ENCODE measurements at places on chromosomes 16 and 17.

DNA sequence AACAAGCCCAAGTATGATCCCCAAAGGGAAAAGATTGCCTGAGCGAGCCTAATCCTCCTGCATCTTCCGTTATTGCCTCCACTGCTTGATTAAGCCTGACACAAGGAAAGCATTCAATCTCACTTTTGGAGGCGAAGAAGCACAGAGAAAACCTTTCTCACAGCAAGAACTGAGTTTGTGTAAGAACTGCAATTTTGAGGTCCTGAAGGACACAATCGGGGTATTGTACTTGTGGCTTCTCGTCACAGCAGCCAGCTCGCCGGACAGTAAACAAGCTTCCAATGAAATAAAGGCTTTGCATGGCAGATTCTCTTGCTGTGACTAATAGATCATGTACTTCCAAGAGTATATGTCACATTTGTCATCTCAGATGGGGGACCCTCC, 18.7 kb upstream of the FOXF1 start:
- no peak for DNase-seq

DNA sequence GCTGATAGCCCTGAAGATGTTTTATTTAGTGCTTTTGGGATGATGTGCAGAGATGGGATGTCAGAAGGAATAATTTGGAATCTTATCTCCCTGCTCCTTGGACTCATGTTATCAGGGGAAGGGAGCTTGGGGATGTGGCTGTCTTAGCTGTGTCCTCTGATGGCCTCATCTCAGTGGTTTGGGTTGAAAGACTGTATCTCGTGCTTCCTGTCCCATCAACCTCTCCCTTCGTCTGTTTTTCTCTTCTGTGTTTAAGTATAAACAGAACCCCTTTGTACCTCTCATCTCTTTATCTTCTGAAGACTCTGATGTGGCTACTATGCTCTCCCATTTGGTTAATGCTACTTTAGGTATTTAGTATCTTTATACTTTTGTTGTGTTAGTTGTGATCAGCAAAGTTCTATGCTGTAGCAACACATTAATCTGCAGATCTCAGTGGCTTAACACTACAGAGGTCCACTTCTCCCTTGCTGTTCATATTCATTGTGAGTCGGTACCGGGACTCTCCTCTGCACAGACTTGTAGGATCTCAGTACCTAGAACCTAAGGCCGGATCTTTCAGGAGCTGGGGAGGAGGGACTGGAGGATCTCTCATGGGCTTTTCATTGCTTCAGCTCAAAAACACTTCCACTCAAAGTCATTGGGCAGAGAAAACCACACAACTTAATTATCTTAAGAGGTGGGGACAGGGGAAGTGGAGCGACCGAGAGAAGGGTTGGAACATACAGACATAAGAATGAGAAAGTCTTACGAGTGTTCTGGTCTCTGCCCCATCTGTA, 28.8 kb downstream of the PRKCA start:
- no peak for DNase-seq

DNA sequence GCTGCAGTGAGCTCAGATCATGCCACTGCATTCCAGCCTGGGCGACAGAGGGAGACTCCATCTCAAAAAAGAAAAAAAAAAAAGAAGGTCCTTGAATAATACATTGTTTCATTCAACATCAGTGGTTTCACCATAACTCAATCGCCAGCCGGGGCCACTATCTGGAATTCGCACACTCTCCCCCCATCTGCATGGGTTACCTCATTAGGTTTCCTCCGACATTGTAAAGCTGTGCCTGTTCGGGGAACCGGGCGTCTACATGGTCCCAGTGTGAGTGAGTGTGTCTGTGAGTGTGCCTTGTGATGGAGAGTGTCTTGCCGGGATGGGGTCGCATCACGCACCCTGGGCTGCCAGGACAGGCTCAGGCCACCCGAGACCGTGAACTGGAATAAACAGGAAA, 16.6 kb upstream of the RBBP6 start:
- no peak for DNase-seq

GRCh38 chr17:44086364-44087311, 16.1 kb downstream of the G6PC3 start:
- peak; percentile 97 for DNase-seq

GRCh38 chr16:88907768-88908167, 41.3 kb upstream of the PABPN1L start:
- DNase-seq, result no peak

- DNase-seq, result no peak
Measured at GRCh38 chr16:10978871-10979446, 34.6 kb downstream of the CLEC16A start.

DNA sequence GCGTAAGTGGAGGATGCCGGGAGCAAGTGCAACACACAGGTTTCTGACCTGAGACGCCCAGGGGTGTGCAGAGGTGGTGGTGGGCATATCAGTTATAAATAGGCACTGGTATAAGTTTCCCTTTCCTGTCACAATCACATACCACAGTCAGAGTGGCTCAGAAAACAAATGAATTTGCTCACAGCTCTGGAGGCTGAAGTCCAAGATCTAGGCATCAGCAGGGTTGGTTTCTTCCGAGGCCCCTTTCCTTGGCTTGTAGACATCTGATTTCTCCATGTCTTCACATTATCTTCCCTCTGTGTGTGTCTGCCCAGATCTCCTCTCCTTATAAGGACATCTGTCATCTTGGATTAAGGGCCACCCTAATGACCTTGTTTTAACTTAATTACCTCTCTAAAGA, 250.5 kb upstream of the TNRC6C start:
- DNase-seq, result no peak

DNA sequence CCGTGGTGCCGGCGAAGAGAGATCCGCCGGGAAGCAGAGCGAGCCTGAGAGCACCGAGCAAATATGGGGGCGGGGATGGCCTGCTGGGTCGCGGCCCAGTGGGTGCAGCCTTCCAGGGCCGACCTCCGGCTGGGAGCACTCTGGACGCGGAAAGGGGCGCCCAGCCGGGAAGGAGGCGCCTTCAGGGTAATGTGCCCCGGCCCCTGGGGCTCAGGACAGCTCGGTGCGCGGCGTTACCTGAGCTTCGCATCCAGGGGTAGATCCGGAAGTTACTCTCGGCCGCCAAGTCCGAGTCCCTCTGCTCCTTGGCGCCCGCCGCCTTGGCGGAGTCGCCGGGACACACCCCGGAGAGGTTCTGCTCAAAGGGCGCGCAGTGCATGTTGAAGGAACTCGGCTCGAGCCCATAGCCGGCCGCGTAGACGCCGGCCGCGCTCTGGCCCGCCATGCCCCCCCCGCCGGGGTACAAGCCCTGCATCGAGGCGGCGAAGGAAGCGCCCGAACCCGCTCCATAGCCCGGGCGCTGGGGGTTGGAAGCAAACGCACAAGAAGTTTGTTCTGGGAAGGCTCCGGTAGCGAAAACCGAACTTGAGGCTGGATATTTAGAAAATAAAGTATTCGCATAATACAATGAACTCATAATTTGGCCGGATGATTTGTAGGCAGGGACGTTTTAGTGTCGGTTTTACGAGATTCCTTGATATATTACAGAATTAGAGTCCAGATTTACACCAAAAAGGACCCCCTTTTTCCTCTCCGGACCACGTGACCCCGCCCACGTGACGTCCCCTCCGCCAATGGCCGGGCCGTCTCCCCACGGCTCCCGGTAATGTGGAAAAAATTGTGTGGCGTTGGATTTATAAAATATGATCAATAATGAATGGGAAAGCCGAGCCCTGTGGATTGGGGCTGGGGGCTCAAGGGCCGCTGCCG, at the start of gene HOXB7:
TSS of gene HOXB7 (minus strand) at position 736 of the 930 bp plus-strand sequence. CDS start at position 637, 99 bp downstream.
- DNase-seq, result peak; percentile 68

GRCh38 chr17:47969930-47970724, 786 bp upstream of the CDK5RAP3 start:
- no peak for DNase-seq

DNA sequence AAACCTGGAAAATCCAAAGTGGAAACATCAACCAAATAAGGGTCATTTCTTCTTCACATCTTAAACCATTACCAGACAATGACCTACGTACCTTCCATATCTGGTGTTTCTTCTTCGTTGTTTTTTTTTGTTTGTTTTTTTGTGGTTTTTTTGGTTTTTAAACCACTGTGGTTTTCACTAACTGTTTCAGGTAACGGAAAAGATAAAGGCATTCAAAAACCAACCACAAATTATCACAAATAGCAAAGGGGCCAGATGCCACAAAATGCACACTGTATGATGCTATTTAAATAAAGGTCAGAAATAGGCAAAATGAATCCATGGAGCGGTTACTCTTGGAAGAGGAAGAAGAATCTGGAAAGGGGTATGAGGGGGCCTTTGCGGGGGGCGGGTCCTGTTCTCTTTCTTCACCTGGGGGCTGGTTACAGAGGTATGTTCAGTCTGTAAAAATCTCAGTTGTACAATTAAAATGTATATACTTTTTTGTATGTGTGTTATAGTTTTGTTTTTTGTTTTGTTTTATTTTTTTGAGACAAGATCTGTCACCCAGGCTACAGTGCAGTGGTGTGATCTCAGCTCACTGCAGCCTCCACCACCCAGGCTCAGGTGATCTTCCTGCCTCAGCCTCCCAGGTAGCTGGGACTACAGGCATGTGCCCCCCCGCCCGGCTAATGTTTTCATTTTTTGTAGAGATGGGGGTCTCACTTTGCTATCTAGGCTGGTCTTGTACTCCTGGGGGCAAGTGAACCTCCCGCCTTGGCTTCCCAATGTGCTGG, 29.6 kb downstream of the LITAF start:
- no peak for DNase-seq

DNA sequence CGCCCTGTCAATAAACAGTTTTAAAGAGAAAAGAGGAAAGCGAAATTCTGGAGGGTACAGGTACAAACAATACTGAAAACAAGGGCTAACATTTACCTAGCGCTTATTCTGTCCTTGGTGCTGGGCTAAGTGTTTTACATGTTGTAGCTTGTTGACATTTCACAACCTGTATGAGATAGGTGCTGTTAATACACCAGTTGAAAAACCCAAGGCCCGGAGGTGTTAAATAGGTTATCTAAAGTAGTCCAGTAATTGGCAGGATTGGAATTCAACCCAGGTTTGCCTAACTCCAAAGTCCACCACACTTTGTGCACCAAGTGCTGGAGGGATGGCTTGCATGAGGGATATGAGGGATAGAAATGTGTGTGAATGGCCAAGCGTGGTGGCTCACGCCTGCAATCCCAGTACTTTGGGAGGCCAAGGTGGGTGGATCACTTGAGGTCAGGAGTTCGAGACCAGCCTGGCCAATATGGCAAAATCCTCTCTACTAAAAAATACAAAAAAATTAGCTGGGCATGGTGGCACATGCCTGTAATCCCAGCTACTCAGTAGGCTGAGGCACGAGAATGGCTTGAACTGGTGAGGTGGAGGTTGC, 2.9 kb downstream of the ATP6V0D1 start:
- no peak for DNase-seq

GRCh38 chr17:55436224-55437158, 14.9 kb upstream of the MMD start:
- DNase-seq, result no peak

- DNase-seq, result peak; percentile 44
Measured at GRCh38 chr16:77896415-77897128, 108.2 kb downstream of the VAT1L start.

- peak; percentile 62 for DNase-seq
Measured at GRCh38 chr16:27109666-27110523, 43.2 kb downstream of the C16orf82 start.

DNA sequence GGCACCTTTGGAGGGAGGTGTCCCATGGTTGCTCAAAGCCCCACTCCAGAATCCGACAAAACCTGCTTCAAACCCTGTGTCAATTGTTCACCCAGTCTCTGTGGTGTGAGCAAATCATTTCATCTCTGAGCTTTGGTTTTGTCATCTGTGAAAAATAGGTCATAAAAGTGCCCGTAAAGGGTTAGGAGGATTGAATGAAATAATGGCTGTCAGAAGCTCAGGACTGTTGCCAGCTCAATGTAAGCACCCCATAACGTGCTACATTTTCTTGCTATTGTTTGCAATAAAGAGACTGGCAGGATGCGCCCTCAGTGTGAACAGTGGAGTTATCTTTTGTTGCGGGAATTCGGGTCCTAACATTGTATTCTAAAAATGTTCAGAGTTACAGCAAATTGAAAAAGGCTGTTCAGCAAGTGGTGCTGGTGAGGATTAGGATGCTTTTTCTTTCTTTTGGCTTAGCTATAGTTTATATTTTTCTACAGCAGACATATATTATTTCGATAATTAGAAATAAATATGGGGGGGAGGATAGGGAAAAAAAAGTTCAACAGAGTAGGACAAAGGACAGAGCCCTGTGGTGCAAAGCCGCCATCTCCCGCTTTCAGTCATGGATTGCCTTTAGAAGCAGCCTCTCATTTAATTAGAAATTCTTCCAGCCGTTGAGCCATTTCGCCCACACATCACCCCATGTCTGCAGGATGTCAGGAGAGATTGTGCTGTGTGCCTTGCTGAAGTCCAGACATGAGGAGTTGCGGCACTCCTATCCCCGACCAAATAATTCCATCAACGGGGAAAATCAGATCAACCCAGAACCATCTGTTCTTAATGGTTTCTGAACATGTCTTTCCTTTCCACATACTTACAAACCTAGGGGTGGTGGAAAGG, 20.9 kb upstream of the PYY start:
- DNase-seq, result no peak

GRCh38 chr17:63932721-63933120, 590 bp upstream of the CD79B start:
- DNase-seq, result no peak

DNA sequence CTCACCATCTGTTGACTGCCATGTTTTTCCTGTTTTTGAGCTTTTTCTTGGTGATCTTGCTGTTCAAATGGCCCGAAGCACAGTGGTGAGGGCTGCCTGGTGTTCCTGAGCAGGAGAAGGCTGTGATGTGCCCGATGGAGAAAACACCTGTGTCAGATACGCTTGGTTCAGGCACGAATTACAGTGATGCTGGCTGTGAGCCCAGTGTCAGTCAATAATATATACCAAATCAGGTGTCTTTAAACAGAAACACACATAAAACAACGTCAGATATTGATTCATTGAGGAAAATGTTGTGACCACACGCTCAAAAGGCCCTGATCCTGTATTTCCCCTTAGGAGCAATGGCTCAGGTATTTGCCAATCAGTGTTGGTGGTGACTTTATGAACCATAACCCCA, 111.7 kb downstream of the SDR42E1 start:
- DNase-seq, result no peak

GRCh38 chr16:24689128-24689527, 40.3 kb upstream of the TNRC6A start:
- peak; percentile 56 for DNase-seq

- no peak for DNase-seq
Measured at GRCh38 chr17:68305142-68305541, 13.8 kb downstream of the ARSG start.

Data from fibroblast of skin of right quadriceps (primary cell).